ENCODE measurements at places on chromosomes 3 and 15.

GRCh38 chr15:39925112-39925842, 5.2 kb upstream of the GPR176 start:
- peak; percentile 51 for DNase-seq

DNA sequence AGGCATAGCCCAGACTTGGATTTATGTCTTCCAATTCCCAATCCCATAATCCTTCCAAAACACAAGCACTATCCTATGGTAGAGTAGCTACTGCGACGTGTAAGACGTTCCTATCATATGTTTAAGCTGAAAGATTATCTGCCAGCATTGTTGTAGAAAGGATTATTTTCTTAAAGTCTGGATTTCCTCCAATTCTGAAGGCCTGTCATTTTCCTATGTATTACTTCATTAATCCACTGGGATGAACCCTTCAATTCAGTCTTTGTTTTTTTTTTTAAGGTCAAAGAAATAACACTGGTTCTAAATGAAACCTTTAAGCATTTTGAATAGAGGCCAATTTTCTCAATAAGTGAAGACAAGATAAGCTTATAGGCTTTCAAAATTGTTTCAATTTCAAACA, 289.0 kb downstream of the SLC9A9 start:
- DNase-seq, result no peak

DNA sequence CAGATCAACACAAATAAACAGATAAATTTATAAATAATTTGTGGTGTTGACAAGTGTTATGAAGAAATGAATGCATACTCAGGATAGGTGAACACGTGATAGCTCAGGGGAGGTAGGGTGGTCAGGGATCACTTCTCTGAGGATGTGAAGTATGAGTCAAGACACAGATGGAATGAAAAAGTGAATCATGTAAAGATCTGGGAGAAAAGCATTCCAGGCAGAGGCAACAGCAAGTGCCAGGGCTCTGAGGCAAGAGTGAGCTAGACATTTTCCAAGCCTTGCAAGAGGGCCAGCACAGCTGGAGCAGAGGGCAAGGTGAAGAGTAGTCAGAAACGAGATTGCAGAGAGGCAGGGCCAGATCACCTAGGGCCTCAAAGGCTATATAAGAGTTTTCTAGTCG, 177.8 kb downstream of the WNT5A start:
- DNase-seq, result no peak

GRCh38 chr3:17554078-17554477, 188.4 kb downstream of the TBC1D5 start:
- DNase-seq, result no peak

GRCh38 chr15:91408476-91409076, 308.5 kb downstream of the SV2B start:
- peak; percentile 17 for DNase-seq

DNA sequence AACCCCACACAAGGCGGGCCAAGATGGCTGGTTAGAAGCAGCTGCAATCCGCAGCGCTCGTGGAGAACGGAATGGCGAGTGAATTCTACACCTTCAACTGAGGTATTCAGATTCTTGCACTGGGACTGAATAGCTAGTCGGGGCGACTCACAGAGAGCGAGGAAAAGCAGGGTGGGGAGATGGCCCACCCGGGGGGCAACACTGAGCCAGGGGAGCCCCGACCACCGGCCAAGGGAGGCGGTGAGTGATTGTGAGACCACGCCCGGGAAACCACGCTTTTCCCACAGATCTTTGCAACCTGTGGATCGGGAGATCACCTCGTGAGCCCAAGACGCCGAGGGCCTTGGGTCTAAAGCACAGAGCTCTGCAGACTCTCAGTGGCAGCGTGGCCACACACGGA, 28.3 kb downstream of the GNB5 start:
- DNase-seq, result no peak

- DNase-seq, result peak; percentile 9
Measured at GRCh38 chr3:153768561-153769469, 352.4 kb upstream of the ARHGEF26 start.

- DNase-seq, result peak; percentile 93
Measured at GRCh38 chr15:45279024-45279698, 27.1 kb downstream of the SLC28A2 start.

DNA sequence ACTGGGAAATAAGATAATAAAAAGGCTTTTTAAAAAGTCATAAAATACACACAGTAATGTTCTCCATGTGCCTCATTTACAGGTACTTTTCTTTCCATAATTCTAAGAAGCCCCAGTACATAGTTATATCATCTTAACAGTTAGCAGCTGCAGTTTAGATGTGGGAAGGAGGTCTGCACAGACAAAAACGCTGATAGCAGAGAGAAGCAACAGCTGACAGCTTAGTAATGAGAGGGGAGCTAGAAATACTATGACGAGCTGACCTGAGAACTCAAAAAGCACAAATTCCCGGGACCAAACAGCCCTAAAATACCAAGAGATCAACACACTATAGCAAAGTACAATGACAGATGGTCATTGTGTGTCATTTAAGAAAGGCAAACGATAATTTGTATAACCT, 36.7 kb upstream of the ARHGEF3 start:
- DNase-seq, result no peak

DNA sequence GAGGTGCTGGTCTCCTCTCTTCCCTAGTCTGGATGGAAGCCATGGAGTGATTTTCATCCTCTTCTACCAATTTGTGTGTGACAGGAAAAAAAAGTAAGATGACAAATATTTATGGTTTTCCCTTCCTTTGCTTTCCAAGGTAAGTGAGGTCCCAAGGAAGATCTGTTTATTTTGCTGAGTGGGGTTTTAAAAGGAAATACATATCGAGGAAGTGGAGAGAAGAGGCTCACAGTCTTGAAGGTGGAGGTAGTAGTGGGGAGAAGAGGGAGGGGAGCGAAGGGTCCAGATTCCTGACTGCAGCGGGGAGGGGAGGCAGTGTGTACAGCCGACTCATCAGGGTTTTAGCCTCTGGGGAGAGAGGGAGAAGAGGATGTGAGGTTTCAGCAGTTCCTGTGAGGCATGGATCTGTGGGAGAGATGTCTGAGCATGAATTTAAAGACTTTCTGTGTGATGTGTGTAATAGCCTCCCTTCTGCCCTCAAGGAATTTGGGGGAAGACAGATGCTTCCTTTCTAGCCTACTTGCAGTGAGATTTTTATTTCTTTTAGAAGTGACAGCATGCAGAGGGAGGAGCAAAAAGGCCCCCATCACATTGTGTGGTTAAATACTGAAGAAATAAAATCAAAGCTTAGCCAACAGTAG, 272.4 kb downstream of the THRB start:
- peak; percentile 95 for DNase-seq

DNA sequence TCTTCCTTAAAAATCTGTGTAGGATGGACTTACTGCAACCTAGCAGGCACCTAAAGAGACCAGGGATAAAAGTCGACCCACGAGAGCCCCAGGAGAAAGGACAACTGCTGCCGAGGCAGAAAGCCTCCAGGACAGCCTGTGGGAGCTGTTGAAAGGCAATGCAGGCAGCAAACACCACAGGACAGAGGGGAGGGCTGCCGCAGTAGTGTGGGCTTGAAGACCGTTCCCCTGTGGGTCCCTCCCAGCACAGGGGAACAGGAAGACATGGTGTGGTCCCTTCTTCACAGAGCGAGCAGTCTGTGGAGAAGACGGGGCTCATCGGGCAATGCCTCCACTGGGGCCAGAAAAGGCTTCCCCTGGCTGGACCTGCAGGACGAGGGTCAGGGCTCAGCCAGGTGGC, 58.5 kb upstream of the GATA2 start:
- DNase-seq, result no peak

- no peak for DNase-seq
Measured at GRCh38 chr3:115226844-115227445, 79.9 kb upstream of the ZBTB20 start.

- peak; percentile 91 for DNase-seq
Measured at GRCh38 chr3:175002732-175003143, 143.6 kb downstream of the NAALADL2 start.

DNA sequence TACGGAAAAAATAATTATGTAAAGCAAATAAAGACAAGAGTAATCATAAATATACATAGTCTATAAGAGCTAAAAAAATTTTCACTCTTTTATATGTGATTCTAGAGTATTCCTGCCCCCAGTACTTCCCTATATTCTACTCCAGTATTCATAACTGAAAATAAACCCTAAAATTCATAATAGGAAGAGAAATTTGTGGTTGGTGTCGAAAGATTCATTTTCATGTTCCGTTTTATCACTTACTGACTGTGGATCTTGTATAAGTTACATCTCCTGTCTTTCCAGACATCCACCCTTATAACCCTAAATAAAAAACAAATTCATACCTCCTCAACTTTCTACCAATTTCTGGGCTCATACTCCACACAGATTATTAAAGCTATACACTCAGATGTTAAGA, 16.0 kb upstream of the MBNL1 start:
- no peak for DNase-seq
